Esophagus mucosa (tissue), 1 donor: ENCODE measurements at places on chromosomes 5 and 9. TPM values are rescaled to one million over a fixed set of nuclear protein-coding genes. Genes with fewer than 3 reads are reported as not detected.

- ATAC-seq, result peak; percentile 95
These were observed 15.0 kb downstream of the NAIF1 start for GRCh38 chr9:128051932-128052709.

DNA sequence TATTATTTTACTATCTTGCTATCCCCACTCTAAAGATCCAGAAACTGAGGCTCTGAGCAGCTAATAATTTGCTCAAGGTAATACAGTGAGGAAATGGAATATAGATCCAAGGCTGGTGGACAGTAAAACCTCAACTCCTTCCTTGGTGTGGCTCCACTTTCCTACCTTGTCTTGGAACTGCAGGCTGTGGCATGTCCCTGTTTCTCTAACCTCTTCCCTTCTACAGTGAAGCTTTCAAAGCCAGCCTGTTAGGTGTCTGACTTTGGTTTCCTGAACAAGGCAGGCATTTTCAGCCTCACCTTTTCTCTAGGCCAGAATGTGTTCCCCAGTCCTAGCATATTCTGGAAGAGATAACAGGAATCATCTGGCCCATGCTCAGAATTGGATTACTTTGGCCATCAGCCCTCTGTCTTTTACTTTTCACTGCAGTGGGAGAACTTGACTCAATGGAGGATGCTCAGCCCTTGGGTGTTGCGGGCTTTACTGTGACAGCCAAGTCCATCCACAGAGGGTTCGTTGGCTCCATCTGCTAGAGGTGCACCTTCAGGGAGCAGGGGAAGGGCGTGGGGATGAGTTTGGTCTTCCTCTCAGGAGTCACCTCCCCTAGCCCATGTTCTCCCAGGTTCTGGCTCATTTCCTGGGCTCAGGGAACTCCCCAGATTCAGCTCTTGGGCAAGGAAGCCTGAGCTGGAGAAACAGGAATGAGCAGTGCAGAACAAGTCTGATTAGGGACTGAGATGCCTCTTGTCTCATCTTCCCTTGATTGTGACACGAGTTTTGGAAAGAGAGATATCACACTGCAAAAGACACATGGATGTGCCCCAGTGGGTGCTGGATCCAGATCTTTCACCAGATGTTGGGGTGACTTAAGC is 1.1 kb downstream of the NIPAL4 start:
- ATAC-seq, result peak; percentile 68

DNA sequence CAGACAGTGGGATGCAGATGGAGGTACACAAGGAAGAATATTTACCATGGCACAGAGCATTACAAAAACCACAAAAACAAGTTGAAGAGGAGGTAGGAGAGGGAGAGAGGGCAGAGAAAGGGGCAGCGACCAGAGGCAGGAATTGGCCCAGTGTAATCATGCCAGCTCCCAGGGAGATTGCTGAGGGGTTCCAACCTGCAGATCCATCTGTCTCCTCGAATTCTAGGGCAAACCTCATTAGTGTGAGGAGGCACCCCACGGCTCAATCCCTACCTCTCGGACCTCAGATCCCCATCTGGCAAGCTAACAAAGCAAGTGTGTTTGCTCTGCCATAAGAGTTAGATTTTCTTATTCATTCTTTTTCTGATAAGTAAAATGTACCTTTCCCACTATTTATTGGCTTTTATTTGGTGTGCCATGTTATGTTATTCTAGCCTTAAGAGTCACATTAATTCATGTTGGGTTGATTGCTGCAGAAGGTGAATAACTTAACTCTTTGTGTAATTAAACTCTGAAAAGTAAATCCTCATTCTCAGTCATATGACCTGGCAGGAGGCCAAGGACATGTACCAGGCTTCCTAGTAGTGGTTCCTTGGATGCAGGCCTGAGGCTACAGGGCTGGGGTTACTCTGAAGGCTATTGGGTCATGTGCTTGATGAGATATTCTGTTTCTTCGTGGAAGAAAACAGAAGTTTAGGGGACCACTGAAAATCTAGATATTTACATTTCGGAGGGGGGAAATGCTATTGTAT is 315.2 kb upstream of the ATP10B start:
- ATAC-seq, result no peak

- peak; percentile 98 for ATAC-seq
These were observed 86.5 kb upstream of the ATP10B start for GRCh38 chr5:160938532-160938931.

Gene DAB2
- 3.6 TPM for total RNA-seq

- no peak for ATAC-seq
These were observed 129.7 kb downstream of the GOLPH3 start for GRCh38 chr5:32044434-32044833.

DNA sequence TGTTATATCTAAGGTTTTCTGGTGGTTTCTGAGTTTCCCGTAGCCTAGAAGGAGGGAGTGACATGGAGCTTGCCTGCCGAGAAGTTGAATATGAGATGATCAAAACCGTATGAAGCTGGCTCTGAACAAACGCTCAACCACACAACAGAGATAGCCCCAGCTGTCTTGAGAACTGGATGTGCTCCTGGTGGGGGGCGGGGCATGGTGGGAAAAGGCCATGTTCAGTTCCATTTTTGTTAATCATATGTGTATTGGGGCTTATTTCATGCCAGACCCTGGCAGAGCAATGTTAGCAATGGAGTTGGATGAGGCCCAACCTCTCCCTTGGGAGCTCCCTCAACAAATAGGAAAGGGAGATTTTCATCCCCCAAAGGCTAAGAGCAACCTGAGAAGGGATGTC is 4.8 kb downstream of the CCL19 start:
- ATAC-seq, result no peak

GRCh38 chr5:1523480-1523792 is 324 bp downstream of the LPCAT1 start:
- ATAC-seq, result no peak

DNA sequence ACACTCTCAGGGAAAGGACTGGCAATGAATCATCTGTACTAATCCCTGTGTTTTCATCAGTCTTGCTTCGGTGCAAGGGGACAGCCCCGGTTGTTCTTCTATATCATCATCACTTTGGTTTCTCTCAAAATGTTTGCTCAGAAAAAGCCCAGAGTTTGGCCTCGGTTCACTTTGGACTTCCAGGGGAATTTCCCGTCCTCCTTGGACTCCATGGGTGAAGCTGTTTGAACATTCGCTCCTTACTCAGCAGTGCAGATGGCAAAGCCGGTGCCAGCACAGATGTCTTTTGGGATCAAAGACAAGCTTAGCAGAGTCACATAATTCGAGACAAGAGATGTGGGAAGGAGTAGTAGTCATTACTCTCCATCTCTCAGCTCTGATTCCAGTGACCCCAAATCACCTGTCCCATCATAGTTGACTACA is 69.8 kb upstream of the TNFSF8 start:
- peak; percentile 65 for ATAC-seq

GRCh38 chr5:54904425-54904824 is 81.0 kb downstream of the ESM1 start:
- ATAC-seq, result peak; percentile 42

DNA sequence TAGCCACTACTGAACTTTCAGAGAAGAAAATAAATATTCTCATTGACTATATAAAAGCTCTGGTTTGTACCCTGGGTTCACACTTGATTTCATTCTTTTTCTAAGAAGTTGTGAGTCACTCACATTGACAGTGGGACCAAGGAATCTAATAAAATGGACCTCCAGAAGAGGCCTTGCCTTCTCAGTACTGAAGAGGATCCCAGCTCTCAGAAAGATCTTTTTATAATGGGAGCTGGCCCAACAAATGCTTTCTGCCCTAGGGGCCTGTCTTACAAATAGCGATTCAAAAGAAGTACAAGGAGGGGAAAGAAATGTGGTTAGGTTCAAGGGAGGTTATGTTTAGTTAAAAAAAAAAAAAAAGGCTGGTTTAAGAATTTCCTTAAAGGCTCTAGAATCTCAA is 237.9 kb downstream of the ISL1 start:
- no peak for ATAC-seq

DNA sequence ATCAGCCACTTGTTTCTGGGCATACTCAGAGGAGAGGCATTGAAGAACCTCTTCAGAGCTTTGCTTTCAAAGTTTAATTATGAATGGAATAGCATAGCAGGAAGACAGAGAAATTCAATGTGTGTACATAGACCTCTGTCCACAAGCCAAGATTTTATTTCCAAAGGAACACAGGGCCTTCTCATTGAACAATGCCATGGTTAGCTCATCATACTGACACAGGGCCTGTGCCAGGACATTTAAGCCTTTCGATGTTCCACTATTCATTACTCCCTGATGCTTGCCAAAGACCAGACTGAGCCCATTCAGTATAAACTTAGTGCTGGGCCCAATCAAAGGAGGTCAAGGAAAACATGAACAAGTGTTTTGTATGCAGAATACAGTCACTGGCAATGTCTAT is 280.8 kb downstream of the FBXL17 start:
- ATAC-seq, result no peak

DNA sequence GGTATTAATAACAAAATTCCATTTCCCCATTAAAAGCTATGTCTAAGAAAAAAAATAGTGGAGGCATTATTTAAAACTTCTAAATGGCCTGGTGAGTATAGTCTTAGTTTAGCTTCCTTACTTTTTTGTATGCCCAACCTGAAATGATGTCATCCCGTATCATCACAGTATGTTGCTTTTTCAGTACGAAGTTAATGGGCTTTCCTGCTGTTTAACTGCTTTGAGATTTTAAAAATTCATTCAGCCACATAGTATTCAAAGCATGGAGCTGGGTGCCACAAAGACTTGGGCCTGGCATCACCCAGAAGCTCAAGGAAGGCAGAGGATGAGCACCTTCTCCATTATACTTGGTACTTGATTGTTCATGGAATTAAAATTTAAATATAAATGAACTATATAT is 7.4 kb downstream of the F2RL2 start:
- no peak for ATAC-seq

- ATAC-seq, result no peak
These were observed 200.0 kb upstream of the ANKRD55 start for GRCh38 chr5:56433039-56433617.

- no peak for ATAC-seq
These were observed 81.1 kb downstream of the MAT2B start for GRCh38 chr5:163586531-163586956.

DNA sequence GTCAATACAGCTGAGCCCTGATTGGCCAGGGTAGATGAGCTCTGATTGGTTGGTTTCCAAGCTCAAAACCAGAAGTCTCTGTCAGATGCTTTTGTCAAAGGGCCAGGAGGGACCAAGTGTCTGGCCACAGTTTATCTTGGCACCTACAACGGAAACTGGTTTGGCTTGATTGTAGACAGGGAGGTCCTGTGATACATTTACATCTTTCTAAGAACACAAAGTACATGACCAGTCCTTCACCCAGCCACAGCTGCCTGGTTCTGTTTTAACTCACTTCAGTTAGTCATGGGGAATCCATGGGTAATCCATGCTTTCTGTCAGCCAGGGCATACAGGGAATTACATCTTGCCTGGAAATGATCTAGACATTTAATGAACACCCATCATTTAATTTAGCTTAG is 171.2 kb downstream of the SLC12A2 start:
- no peak for ATAC-seq

- no peak for ATAC-seq
These were observed 49.6 kb downstream of the STRBP start for GRCh38 chr9:123218831-123219230.

Gene SMC5
- total RNA-seq, result 13.3 TPM

GRCh38 chr9:128151309-128152132 is 2.3 kb downstream of the LCN2 start:
- ATAC-seq, result no peak

Gene IFNA2
- not detected for total RNA-seq

GRCh38 chr9:89469003-89469402 is 28.9 kb downstream of the SEMA4D start:
- ATAC-seq, result no peak

- ATAC-seq, result no peak
These were observed 41.3 kb downstream of the EFCAB9 start for GRCh38 chr5:172235132-172235780.

GRCh38 chr5:121937762-121938161 is 24.0 kb upstream of the SRFBP1 start:
- ATAC-seq, result no peak

Gene FBP2
- not detected for total RNA-seq

Gene SLC34A1
- total RNA-seq, result 0.60 TPM

Gene LCN1
- total RNA-seq, result not detected

Gene LHX2
- total RNA-seq, result not detected

Gene PCDHGA12
- total RNA-seq, result 1.5 TPM

- no peak for ATAC-seq
These were observed 233.3 kb downstream of the ZNF608 start for GRCh38 chr5:124512952-124513632.

DNA sequence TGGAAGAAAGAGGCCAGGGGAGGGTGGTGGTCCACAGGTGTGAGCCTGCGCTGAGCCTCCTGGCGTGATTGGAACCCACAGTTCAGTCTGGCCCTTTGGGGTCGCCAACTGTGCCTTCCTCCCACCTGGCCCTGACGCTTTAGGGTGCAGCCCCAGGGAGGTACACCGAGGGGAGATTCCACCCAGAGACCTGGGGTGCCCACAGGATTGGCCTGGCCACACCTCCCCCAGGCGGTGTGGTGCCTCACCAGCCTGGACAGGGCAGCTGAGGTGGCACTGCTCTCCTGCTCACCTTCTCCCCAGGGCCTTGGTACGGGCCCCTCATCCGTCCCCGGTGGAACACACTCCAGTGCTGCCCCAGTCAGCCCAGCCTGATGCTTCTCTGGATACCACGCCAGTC is 1.0 kb upstream of the CLIC3 start:
- no peak for ATAC-seq

DNA sequence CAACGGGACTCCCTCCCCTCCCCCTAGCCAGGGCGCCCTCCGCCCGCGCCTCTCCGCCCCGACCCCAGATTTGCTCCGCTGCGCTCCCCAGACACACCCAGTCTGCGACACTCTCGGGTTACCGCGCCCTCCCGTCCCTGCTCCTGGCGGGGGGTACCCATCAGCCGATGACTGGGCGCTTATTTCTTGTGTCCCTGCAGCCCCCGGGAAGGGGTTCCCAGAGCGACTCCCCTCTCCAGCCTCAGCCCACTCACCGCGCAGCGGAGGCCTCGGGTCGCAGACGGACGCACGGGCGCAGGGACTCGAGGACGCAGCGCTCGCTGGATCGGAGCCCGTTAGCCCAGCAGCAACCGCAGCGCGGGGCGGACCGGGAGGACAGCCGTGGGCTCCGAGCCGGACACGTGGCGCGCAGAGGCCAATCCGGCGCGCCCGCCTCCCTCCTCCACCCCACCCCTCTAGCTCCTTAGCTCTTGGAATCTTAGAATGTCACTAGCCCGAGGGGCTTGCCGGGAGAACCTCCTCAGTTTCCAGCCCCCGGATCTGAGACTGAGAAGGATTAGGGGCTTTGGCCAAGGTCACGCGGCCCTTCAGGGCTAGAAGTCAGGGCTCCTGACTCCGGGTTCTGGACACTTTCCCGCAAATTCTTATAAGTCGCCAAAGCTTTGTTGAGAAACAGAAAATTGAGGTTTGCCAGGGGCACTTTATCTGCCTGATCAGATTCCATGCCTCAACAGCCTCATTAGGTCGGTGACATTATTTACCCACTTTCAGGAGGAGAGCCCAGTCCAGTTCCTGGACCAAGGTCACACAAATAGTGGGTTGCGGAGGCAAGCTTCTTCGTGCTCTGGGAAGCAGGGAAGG is at the start of gene ANXA6:
Gene ANXA6, minus strand, starts transcription at position 354 of the 861 bp plus-strand sequence. CDS start 9,878 bp downstream, outside the sequence.
- peak; percentile 92 for ATAC-seq

Gene IRX2
- total RNA-seq, result 3.1 TPM

DNA sequence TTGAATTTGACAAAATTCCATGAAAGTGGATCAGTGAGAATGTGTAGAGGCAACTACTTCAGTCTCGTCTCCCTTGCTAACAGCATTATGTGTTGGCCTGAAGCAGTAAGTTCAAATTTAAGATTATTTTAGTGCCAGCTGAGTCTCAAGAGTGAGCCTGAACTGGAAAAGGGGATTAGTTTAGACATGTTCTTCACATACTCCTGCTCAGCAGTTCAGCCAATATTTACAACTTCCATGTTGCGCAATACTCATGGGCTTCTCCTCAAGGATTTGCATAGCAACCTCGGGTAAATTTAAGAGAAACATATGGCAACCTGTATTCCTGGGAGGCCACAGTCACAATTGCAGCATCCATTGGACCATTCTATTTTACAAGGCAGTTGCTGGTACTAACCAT is 553.8 kb downstream of the PTPRD start:
- peak; percentile 74 for ATAC-seq
